ENCODE measurements at places on chromosomes 4 and X. TPM values are rescaled to one million over a fixed set of nuclear protein-coding genes. Genes with fewer than 3 reads are reported as not detected.

GRCh38 chrX:68942840-68943239 is 114.0 kb downstream of the EFNB1 start:
- DNase-seq: no peak

- no peak for DNase-seq
These were observed 12.6 kb downstream of the SGMS2 start for GRCh38 chr4:107837317-107837716.

GRCh38 chr4:56531823-56532222 is 26.2 kb downstream of the ARL9 start:
- no peak for DNase-seq

- DNase-seq: no peak
These were observed 54.9 kb downstream of the WDR19 start for GRCh38 chr4:39237179-39237578.

Gene KLF8
- not detected for total RNA-seq

GRCh38 chr4:126223784-126224407 is 909.1 kb downstream of the FAT4 start:
- no peak for DNase-seq

DNA sequence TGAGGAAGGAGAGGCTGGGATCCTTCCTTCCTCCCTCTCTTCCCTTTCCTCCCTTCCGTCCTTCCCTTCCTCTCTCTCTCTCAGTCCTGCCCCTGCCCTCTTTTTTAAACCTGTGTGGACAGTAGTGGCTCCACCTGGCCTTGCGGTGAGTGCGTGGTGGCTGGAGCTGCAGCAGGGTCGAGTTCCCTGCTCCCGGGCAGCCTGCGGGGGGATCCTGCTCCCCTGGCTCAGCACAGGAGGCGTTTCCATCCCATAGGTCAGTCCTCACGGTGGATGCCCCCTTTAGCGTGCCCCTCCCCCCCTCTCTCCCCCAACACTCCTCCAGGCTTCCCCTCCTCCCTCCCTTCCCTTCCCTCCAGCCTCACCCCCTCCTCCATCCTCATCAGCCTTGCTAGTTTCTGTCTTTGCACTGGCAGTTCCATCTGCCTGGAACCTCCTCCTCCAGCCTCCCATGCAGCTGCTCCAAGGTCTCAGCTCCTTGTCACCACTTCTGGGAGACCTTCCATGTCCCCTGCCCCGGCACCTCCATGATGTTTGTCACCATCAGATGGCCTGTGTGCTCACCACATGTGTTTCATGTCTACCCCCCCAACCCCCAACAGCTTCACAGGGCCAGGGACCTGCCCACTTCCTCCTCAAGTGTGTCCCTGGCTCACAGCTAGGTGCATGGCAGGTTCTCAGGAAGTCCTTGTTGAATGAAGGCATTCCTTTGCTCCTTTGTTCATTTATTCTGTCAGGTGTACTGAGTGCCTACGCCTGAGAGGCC is 68.4 kb downstream of the PSAPL1 start:
- no peak for DNase-seq

DNA sequence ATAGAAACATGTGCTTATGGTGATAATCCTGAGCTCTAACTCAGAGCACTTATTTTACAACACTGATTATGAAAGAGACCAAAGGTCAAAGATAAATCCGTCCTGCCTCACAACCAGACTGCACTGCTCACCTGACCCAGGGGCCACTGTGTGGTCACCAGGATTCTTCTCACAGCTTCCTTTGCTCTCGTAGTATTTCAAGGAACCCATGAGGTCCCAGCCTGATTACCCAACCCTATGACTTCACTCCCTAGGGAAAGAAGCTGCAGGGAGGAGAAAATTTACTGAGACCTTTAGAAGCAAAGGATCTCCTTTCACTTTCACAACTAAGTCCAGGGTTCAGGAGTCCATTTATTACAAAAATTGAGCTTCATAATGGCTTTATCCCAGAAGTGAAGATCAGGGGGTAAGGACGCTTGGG is 9.6 kb downstream of the SLC25A5 start:
- DNase-seq: no peak

Gene CDS1
- not detected for total RNA-seq

DNA sequence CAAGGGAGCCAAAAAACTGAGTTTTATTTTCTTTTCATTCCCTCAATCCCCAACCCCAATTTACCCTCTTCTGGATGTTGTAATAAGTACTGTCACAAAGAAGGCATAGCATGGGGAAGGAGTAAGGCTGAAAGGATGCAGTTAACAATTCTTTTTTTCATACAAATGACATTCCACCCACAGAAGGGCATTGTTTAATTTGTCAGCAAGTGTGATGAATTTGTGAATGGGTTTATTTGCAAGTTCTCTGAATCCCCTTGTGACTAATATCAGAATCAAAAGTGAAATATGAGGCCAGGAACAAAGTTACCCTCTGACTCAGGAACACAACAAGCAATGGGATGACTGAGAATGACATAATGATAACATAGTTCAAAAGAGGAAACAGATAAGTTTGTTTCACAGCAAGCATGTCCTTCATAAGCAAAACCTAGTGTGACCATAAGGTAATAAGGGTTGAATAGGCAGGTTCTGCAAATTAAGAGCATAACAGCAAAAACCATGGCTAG is 2.1 kb downstream of the GEMIN8 start:
- DNase-seq: no peak

DNA sequence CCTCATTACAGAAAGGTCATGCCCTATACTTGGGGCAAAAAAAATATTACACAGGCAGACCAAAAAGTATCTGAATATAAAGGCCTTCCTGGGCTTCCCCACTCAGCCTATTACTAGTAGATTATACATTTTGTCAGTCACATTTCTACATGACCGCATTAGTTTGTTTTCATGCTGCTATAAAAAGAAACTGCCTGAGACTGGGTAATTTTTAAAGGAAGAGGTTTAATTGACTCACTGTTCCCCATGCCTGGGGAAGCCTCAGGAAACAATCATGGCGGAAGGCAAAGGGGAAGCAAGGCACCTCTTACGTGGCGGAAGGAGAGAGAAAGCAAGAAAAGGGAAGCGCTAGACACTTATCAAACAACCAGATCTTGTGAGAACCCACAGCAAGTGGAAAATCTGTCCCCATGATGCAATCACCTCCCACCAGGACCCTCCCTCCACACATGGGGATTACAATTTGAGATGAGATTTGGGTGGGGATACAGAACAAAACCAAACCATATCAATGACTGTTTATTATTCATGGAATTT is 1312.0 kb downstream of the PCDH7 start:
- no peak for DNase-seq

Gene DRD5
- total RNA-seq: not detected

- no peak for DNase-seq
These were observed 65.6 kb downstream of the MCF2 start for GRCh38 chrX:139642241-139642927.

GRCh38 chr4:40564004-40564403 is 65.7 kb downstream of the RBM47 start:
- no peak for DNase-seq

DNA sequence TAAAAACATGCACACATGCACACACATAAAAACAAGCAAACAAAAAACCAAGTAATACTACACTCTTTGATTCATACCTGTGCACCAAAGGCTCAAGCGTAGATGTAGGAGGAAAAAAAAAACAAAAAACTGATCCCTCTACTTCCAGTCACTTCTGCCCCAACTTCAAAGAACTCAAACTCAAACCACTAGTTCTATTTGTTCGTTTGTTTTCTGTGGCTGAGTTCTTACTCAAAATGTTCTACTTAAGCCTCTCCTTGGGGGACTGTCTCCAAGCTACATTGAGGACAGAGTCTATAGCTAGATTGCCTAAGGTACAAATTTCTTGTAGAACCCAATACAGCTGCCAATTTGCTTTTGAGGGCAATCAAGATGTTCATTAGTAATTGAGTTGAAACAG is 171.0 kb upstream of the ATOH1 start:
- no peak for DNase-seq

Gene MGARP
- 0.28 TPM for total RNA-seq

GRCh38 chr4:163815776-163816175 is 321.3 kb downstream of the TMA16 start:
- no peak for DNase-seq

Gene CYP2U1
- 11.8 TPM for total RNA-seq

GRCh38 chr4:151472711-151473110 is 63.7 kb downstream of the FHIP1A start:
- DNase-seq: no peak

DNA sequence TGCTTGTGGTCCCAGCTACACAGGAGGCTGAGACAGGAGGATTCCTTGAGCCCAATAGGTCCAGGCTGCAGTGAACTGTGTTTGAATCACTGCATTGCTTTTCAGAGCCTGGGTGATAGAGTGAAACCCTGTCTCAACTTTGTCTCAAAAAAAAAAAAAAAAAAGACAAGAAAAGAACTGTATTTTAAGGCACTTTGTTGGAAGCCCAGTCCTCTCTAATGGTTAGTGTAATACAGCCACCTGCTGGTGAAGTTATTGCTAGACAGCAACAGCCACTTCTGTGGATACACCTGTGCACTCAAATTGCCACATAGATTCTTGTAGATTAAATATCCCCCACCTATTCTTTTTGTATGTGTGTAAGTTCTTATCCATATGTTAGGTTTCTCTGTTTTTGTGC is 10.1 kb upstream of the FGG start:
- peak; percentile 66 for DNase-seq

DNA sequence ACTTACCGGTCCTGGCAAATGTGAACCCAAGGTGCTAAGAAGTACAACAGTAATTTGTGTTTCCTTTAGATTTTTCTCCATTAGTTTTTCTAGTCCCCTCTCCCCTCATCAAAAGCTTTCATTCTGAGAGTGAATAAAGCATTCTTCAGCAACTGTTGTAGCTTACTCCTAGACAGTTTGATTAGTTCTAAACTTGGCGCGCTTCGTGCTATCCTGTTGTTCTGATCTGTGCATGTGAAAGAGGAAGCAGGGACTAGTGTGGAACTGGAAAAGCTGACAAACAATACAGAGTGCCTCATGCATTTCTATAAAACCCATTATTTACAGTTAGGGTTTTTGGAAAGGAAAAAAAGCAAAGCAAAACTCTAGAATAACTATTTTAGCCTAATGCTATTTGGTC is 556.9 kb upstream of the SLIT2 start:
- peak; percentile 5 for DNase-seq

Data from OCI-LY7 (cell line).